ENCODE measurements at places on chromosomes 6 and 20. TPM values are rescaled to one million over a fixed set of nuclear protein-coding genes. Genes with fewer than 3 reads are reported as not detected.

DNA sequence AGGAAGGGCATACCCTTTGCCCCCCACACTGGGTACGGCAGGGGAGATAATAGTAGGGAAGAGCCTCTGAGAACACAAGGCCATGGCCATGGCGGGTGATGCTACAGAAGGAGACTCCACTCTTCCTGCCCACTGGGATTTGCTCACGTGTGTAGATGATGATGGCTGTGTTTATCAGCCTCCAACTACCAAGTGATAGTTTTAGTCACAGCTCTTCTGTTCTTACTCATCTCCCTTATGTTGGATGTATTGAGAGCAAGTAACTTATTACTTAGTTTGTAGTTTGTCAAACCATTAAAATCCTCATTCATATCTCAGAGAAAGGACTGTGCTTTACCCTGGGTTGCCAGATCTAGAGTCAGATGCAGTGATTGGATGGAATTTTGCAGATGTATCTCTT is 66.0 kb downstream of the CDH26 start:
- H3K4me3 ChIP-seq: no peak overlapping the region
- DNase-seq: no peak
- H3K27me3 ChIP-seq: peaks cover 1% of the 10 kb centered on the region
- H3K36me3 ChIP-seq: peaks cover 6% of the 10 kb centered on the region
- H3K4me1 ChIP-seq: peaks cover 9% of the 10 kb centered on the region

- no peak within 1 kb of the TSS for H3K27ac ChIP-seq
- H3K4me1 ChIP-seq: peaks cover 3% of the 10 kb centered on the region
- H3K36me3 ChIP-seq: no peaks in the 10 kb centered on the region
These were observed at the start of gene OXT for GRCh38 chr20:3071610-3072529. Gene OXT (plus strand): TSS chr20:3071620. CDS start chr20:3071656, 36 bp downstream.

GRCh38 chr20:49149281-49150045 is 38.7 kb downstream of the STAU1 start:
- H3K4me1 ChIP-seq: no peaks in the 10 kb centered on the region
- peaks cover 2% of the 10 kb centered on the region for H3K27me3 ChIP-seq
- H3K27ac ChIP-seq: peak overlapping the region; percentile 50
- H3K4me3 ChIP-seq: peak overlapping the region; percentile 56
- no peak for DNase-seq

DNA sequence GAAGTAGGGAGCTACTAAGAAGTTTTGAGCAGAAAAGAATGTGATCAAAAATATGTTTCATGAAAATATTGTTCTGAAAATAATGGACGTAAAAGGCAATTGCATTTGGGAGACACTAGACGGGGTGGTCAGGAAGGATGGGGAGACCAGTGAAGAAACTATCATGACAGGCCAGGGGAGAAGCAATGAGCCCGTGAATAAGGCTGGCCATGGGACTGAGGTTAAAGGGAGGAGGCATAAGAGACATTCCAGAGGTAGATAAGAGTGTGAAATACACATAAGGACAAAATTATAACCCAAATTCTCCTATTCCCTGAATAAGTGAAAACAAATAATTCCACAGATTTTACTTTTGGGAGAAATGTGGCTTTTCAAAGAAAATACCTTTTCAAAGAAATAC is 51.7 kb downstream of the MARCKS start:
- no peak overlapping the region for H3K4me3 ChIP-seq
- H3K27me3 ChIP-seq: peaks cover 7% of the 10 kb centered on the region
- peaks cover 2% of the 10 kb centered on the region for H3K36me3 ChIP-seq
- peaks cover 46% of the 10 kb centered on the region for H3K4me1 ChIP-seq

DNA sequence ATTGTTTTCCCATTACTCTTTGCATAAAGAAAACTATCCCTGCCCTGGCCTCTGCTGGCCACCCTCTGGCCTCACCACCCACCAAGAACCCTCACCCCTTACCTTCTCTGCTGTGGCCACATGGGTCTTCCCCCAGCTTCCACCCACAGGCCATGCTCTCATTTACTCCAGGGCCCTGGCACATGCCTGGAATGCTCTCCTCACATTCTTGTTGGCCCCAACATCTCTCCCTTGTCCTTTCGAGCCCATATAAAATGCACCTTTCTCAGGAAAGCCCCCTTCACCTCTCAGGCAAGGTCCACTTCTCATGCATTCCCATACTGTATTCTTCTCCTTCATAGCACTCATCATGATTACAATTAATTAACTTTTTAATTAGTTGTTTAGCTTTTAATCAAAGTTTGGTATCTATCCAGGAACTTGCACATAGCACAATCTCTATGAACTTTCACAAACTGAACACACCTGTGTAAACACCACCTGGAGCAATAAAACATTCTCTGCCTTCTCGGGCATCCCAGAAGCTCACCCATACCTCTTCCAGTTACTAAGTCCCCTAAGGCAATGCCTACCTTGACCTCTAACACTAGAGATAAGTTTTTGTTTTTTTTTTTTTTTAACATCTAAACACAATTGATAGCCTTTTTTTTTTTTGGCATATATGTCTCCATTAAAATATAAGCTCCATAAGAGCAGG is 617.2 kb downstream of the PTPRT start:
- H3K4me3 ChIP-seq: no peak overlapping the region
- H3K27me3 ChIP-seq: no peaks in the 10 kb centered on the region
- no peaks in the 10 kb centered on the region for H3K4me1 ChIP-seq
- DNase-seq: no peak

OLIG3 gene
- not detected for total RNA-seq

DNA sequence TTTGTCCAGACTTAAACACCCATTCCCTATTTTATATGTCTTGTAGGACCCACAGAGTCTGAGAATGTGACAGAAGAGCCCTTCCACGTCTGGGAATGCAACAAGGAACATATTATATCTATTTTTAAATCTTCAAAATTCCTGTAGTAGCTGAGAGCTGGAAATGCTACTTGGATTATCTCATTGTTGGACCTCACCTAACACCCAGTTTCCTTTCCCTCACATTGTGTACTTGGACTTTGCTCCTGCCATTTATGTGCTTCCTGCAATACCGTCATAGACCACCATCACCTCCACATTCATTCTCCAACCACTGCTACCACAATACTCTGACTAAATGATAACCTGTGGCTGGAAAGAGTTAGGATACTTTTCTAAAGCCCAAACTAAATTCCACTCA is 335.4 kb downstream of the COL12A1 start:
- DNase-seq: no peak
- no peak overlapping the region for H3K27ac ChIP-seq
- peaks cover 8% of the 10 kb centered on the region for H3K4me1 ChIP-seq
- H3K4me3 ChIP-seq: no peak overlapping the region
- no peaks in the 10 kb centered on the region for H3K27me3 ChIP-seq

- H3K36me3 ChIP-seq: no peaks in the 10 kb centered on the region
- no peak overlapping the region for H3K27ac ChIP-seq
- peak overlapping the region; percentile 59 for H3K4me3 ChIP-seq
These were observed 5.5 kb upstream of the BAK1 start for GRCh38 chr6:33585403-33586107.

BTN1A1 gene
- total RNA-seq: 1.4 TPM

DDX43 gene
- total RNA-seq: not detected

DNA sequence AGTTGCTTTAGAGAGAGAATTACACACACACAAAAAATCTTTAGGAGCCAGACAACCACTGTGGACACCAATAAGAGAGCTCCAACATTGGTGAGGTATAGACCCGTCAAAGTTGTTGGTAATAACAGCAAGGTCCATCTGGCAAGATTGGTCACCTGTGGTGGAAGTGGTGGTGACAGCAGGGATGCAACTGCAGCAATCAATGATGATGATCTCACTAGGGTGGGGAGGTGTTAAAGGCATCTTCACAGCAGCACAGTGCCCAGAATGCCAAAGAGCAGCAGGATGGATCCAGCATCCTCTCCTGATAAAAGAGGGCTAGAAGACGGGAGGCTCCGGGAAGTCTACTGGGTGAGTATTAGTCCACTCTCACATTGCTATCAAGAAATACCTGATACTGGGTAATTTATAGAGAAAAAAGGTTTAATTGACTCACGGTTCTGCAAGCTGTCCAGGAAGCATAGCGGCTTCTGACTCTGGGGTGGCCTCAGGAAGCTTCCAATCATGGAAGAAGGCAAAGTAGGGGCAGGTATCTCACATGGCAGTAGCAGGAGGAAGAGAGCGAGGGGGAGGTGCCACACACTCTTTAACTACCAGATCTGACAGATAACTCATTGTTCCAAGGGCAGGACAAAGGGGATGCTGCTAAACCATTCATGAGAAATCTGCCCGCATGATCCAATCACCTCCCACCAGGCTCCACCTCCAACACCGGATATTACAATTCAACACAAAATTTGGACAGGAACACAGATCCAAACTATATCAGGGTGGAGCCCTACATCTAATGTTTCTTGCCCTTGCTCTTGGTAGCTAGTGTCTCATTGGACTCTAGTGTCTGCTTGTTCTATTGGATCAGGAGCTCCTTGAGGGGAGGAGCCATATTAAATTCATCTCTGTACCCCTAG is 48.9 kb downstream of the KLHL31 start:
- H3K4me1 ChIP-seq: no peaks in the 10 kb centered on the region
- no peaks in the 10 kb centered on the region for H3K27me3 ChIP-seq
- H3K4me3 ChIP-seq: peak overlapping the region; percentile 17

KIAA1586 gene
- total RNA-seq: 44.3 TPM

TRIM10 gene
- not detected for total RNA-seq

GRCh38 chr6:155542036-155542435 is 86.4 kb upstream of the NOX3 start:
- H3K27ac ChIP-seq: no peak overlapping the region
- H3K27me3 ChIP-seq: no peaks in the 10 kb centered on the region
- H3K36me3 ChIP-seq: no peaks in the 10 kb centered on the region
- H3K4me1 ChIP-seq: no peaks in the 10 kb centered on the region
- DNase-seq: no peak
- no peak overlapping the region for H3K4me3 ChIP-seq

DNA sequence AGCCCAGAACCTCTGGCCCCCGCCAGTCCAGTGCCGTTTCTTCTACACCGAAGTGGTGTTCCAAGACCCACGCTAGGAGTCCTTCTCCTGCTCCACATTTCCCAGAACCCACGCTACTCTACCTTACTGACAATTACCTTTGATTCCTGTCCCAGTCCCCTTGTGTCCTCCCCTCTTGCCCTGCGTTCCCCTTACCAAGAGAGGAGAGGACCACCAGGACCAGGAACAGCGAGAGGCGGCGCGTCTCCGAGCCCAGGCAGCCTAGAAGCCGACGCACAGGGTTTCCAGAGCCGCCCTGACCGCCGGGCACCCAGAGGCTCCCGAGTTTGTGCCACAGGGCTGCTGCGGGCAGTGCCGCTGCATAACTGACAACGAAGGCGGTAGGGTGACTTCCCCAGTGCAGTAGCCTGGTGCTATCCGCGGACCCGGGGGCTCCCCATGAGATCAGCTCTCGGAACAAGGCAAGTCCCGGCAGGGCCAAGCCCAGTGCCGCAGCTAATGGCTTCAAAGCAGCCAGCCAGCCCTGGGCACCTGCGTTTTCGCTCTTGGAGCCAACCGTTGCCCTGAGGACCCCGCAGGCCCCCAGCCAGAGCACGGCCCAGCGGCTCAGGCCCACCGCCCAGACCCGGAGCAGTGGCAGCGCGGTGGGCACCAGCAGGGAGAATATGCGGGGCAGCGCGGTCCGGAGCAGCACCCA is 512 bp downstream of the TAP1 start:
- peaks cover 4% of the 10 kb centered on the region for H3K36me3 ChIP-seq
- peak; percentile 40 for DNase-seq
- H3K27me3 ChIP-seq: peaks cover 22% of the 10 kb centered on the region
